AG04450 (cell line): ENCODE measurements at places on chromosomes 11 and 22.
A peak's percentile ranks its signal among the peaks of the same experiment; 100 is the strongest.

DNA sequence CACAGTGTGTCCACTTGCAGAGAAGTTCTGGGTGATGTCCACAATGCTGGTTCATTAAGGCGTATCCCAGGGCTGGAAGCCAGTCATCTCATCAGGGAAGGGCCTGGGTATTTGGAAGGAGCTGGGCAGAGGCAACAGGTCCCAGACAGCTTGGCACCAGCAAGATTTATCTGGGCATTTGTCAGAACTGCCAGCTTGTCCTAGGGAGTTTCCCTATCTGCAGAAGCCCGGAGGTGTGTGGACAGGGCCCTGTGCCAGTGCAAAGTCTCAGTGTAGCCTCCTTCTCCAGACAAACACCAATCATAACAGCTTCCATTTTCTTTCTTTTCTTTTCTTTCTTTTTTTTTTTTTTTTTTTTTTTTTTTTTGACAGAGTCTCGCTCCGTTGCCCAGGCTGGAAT is 125.3 kb upstream of the TIMP3 start:
- no peak for DNase-seq

DNA sequence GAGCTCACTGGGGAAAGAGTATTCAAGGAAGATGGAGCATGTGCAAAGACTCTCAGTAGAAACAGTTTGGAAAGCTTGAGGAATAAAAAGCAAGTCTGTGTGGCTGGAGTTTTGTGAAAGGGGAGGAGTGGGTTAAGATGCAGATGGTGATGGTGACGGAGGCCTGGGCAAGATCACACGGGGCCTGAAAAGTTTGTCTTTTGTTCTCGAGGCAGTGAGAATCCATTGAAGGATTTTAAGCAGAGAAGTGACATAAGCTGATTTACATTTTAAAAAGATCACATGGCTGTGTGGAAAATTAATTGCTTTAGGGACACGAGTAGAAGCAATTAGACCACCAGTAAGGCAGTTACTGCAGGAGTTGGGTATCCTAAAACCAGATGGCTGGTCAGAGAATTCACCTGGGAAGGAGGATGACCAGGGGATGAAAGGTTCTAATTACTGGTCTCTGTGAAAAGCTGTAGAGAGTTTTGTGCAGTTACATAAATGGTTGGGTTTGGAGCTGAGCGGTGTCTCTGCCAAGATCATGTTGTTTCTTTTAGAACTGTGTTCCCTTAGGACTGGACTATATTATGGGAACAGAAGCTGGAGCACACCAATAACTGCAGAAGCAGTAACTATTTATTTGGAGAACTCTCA is 7.1 kb downstream of the RRP8 start:
- DNase-seq = no peak

DNA sequence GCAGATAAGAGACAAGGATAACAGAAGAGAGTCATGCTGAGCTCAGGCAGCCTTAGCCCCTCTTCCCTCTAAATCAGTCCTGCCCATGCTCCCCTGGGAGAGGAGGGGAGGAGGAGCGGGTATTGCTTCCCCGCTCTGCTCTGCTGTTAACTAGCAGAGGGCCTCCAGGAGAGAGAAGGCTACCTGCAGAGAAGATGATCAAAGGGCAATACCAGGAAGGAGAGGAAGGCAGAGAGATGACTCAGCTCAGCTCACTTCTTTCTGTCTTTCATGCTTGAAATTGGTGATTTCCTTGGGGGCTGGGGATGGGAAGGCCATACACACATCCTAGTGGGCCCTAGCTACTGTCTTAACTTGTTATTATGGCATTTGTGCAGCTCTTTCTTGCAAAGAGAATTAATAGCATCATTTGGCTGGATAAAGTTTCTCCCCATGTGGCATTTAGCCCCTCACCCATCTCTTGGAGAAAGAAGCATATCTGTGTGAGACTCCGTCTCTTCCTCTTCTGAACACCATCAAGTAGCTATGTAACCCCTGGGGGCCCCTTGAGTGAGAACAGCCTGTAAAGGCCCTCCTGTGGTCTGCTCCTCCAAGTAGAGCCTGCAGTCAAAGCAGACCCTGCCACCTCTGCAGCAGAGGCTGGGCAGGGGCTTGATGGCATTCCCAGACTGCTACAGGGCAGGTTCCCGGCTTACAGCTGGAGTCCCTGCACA is 33.4 kb upstream of the AMOTL1 start:
- DNase-seq = no peak

GRCh38 chr11:30861531-30861930 is 275.4 kb upstream of the MPPED2 start:
- DNase-seq = no peak

GRCh38 chr11:117979481-117980211 is 6.5 kb upstream of the IL10RA start:
- DNase-seq = no peak

- no peak for DNase-seq
Observed at GRCh38 chr22:49954354-49954753, 6.2 kb upstream of the PIM3 start.

DNA sequence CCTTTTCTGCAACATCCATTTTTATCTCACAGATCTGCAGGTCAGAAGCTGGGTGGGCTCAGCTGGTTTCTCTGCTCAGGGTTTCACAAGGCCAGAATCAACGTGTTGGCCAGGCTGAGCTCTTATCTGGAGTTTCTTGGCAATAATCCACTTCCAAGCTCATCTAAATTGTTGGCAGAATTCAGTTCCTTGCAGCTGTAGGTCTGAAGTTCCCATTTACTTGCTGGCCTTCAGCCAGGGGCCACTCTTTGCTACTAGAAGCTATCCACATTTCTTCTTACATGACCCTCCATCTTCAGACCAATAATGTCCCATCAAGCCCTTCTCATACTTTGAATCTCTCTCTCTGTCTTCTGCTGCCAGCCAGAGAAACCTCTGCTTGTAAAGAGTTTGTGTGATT is 103.5 kb downstream of the WNT11 start:
- DNase-seq = no peak

DNA sequence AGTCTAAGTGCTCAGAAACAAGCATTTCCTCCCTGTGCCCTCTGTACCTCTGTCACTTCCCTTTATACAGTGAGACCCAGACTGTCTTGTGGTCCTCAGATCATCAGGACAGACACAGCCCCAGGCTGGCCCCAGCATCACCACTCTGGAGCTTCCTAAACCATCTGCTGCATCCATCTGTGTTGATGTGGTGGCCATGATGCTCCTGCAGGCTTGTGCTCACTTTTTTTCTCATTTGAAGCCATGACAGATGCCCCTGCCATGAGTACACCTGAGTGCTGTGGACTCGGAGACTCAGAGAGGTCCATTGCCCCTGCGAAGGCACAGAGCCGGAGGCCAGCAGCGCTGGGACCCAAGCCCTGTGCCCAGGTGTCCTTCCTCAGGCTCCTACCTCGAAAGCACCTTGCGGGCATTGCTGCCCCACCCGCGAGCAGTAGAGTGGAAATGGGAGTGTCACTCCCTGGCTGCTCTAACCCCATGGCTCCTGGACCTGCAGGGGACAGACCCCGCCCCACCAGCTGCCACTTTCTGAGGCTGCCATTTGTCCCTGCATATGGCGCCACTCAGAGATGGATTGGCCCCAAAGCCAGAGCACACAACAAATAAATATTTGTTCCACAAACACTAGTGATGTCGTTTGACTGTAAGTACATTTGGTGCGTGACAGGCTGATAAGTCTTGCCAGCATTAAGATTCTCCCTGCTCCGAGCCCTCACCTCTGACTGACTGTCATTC is 593.5 kb downstream of the TBC1D22A start:
- DNase-seq = no peak

GRCh38 chr11:17607083-17607429 is 60.0 kb downstream of the OTOG start:
- DNase-seq = no peak

GRCh38 chr11:7677071-7677470 is 3.8 kb upstream of the CYB5R2 start:
- DNase-seq = no peak

DNA sequence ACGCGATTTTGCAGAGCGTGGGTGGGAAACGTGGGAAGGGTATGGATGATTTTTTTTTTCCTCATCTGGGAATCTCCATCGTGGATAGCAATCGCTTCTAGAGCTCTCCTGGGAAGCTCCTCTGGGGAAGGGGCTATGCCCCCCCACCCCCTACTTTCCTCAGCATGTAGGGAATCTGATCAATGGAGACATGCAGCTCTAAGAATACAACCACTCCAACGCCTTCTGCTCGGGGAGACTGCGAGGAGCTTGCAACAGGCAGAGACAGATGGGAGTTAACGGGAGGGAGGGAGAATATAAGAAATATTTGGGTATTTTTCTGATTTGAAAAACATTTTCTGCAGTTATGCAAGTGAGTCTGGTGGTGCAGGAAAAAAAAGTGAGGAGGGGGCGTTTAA is 104.6 kb upstream of the HSD17B12 start:
- DNase-seq = no peak

GRCh38 chr22:44030051-44030701 is 6.1 kb downstream of the PARVB start:
- no peak for DNase-seq

GRCh38 chr22:22935546-22936157 is 48.0 kb downstream of the IGLL5 start:
- no peak for DNase-seq

DNA sequence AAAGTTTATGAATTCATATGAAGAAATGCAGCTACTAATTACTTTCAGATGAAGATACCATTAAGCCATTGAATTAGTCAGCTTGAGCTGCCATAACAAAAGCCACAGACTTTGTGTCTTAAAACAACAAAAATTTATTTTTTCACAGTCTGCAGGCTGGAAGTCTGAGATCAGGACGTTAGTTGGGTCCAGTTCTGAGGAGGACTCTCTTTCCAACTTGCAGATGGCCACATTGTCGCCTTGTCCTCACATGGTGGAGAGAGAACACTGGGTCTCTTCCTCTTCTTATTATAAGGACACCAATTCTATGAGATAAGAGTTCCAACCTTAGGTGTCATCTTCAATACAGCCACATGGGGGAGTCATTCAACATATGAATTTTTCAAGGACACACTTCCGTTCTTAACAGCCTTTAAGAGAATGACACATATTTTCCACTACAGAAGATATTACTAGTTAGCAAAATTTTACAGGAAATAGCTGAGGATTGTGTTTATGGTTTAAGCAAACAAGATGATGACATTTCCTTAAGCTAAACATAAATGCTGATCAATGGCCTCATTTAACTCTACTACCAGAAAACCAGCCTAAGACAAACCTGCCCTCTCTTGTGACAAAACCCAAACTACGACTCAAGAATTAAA is 56.0 kb downstream of the DCUN1D5 start:
- DNase-seq = peak; percentile 34

DNA sequence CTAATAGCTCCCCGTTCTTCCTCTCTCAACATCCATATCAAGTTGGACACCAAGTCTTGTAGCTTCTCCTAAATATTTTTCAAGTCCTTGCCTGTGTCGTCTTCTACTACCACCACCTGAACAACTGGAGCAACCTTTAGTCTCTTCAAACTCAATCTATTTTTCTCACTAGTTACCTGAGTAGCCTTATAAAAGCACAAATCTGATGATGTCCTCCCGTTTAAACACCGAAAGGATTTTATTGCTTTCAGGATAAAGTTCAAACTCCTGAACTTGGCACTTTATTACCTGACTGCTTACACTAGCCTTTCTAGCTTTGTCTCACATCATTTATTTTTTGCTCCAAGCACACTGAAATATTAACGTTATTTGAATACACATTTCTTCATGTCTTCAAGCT is 1.3 kb upstream of the PAK1 start:
- no peak for DNase-seq

GRCh38 chr11:105699203-105699602 is 89.3 kb downstream of the GRIA4 start:
- no peak for DNase-seq

GRCh38 chr11:129866311-129866710 is 29.1 kb downstream of the NFRKB start:
- no peak for DNase-seq

DNA sequence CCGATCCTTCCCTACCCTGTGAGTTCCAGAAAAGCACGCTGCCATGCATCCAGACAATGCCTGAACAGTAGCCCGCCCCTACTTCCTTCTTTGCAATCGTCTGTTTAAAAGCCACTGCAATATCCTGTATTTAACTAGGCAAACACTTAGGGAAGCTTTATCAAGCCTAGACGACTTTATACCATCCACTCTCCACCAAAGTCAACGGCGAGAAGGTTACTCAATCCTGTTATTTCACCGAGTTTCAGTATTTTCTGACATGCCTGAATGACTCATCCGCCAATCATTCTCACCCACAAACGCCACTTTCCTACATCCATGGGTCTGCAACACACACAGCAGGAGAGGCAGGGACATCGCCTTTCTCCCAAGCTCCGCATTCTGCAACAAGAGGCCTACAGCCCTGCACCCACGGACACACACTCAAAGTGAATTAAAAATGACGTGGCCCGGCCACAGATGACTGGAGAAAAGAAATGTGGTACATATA is 9.3 kb downstream of the CELSR1 start:
- DNase-seq = no peak

DNA sequence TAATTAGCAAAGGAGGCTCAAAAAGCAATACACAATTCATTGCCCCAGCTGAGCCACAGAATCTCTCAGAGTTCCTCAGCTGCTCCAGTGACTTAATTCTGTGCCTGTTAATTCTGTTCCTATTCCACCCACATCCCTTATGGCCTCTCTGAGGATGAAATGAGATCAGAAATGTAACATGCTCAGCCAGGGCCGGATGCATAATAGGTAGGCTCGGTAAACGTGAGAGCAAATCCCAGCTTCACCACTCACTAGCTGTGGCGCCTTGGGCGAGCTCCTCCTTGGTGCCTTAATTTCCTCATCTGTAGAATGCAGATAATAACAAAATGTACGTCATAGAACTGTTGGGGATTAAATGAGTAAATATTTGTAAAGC is 42.8 kb upstream of the DKK3 start:
- DNase-seq = no peak

- DNase-seq = no peak
Observed at GRCh38 chr11:122213171-122213570, 97.2 kb upstream of the BLID start.

- DNase-seq = no peak
Observed at GRCh38 chr22:24285245-24285644, 14.6 kb downstream of the SPECC1L start.

GRCh38 chr22:39470451-39471291 is 13.9 kb downstream of the MGAT3 start:
- DNase-seq = no peak

DNA sequence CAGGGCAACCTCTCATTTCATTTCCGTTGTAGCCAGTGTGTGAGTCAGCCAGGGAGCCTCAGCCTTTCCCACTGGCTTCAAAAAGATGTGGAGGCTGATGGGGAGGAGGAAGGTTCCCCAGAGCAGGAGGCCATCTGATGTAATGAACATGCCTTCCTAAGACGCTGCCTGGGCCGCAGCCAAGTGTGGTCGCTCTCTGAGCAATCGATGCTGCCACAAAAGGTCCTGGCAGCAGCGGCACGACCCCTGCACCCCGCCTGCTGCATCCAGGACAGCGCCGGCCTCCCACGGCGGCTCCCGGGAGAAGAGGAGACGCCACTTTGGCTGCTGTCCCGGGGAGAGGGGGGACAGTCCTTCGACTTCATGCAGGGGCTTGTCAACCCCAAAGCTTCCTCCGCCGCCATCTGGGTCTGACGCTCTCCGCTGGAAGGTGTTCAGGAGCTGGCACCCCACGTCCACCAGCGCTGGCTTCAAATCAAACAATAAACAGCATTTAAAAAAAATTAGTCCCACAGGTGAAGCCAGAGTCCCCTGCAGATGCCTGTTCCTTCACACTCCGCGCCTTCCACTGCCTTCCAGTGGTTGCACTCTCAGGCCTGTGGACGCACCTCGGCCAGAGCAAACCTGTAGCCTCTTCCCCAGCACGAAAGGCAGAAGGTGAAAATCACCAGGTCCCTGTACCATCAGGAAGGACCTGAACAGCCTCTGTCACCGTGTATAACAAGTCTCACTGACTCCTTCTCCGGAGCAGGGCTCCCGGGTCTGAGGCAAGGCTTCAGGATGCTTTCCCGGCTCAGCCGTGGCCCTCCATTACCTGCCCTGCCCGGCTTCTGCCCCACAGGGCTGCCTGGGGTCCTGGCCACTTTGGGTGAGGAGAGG is 930.7 kb downstream of the BRD1 start:
- no peak for DNase-seq
